ENCODE measurements at places on chromosomes 3 and 15.

DNA sequence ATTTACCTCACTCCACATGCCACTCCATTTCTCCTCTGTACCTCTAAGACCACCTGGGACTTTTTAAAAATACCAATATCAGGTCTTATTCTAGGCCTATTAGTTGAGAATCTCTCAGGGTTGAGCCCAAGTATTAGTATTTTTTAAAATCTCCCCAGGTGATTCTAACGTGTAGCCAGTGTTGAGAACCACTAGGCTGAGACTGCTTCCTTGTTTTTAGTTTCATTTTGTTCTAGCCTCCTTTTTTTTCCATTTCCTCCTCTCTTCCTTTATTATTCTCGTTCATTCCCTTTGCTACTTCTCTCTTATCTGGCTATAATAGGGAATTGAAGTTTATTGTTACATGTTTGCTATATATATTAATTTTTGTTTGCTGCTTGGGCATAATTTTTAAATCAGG, 217.8 kb upstream of the CD96 start:
- peak overlapping the region; percentile 65 for H3K27ac ChIP-seq
- H3K27me3 ChIP-seq: no peaks in the 10 kb centered on the region
- DNase-seq: peak; percentile 1
- H3K4me3 ChIP-seq: peak overlapping the region; percentile 46
- peaks cover 24% of the 10 kb centered on the region for H3K4me1 ChIP-seq
- no peaks in the 10 kb centered on the region for H3K36me3 ChIP-seq

- no peaks in the 10 kb centered on the region for H3K27me3 ChIP-seq
- H3K4me3 ChIP-seq: no peak overlapping the region
- peaks cover 36% of the 10 kb centered on the region for H3K36me3 ChIP-seq
- H3K4me1 ChIP-seq: no peaks in the 10 kb centered on the region
These were observed 22.1 kb downstream of the PARL start for GRCh38 chr3:183862610-183863009.

- H3K27me3 ChIP-seq: peaks cover 51% of the 10 kb centered on the region
- peak overlapping the region; percentile 55 for H3K4me3 ChIP-seq
- peaks cover 24% of the 10 kb centered on the region for H3K4me1 ChIP-seq
- no peak for DNase-seq
- peaks cover 7% of the 10 kb centered on the region for H3K36me3 ChIP-seq
These were observed 1.4 kb upstream of the CAMK2N2 start for GRCh38 chr3:184262764-184263179.

GRCh38 chr15:68404056-68404798, 27.7 kb downstream of the ITGA11 start:
- no peaks in the 10 kb centered on the region for H3K4me1 ChIP-seq
- H3K36me3 ChIP-seq: no peaks in the 10 kb centered on the region
- DNase-seq: no peak
- no peak overlapping the region for H3K27ac ChIP-seq

DNA sequence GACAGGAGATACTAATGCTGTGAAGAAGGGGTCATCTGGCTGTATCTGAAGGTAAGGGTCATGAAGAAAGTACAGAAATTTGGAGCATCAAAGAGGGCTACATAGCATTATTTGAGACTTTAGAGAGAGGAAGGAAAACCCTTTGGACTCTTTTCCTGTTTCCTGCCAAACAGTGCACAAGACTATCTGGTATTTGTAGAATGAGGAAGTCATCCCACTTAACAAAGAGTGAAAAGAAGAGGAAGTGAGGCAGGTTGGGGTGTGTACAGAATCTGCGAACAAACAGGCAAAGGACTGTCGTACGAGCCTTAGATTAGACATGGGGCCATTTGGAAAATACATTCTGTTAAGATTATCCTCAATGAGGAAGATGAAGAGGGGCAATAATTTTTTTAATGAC, 546.8 kb upstream of the EPHA6 start:
- H3K4me3 ChIP-seq: no peak overlapping the region
- H3K27ac ChIP-seq: no peak overlapping the region
- no peaks in the 10 kb centered on the region for H3K4me1 ChIP-seq
- DNase-seq: no peak
- H3K27me3 ChIP-seq: no peaks in the 10 kb centered on the region

- H3K27me3 ChIP-seq: peaks cover 36% of the 10 kb centered on the region
- no peak for DNase-seq
These were observed 9.4 kb upstream of the PCSK6 start for GRCh38 chr15:101498717-101499480.

- peak overlapping the region; percentile 92 for H3K27ac ChIP-seq
- peak overlapping the region; percentile 56 for H3K4me3 ChIP-seq
- peaks cover 9% of the 10 kb centered on the region for H3K27me3 ChIP-seq
- no peaks in the 10 kb centered on the region for H3K36me3 ChIP-seq
- no peak for DNase-seq
These were observed 32.7 kb downstream of the EBLN2 start for GRCh38 chr3:73094129-73094528.

DNA sequence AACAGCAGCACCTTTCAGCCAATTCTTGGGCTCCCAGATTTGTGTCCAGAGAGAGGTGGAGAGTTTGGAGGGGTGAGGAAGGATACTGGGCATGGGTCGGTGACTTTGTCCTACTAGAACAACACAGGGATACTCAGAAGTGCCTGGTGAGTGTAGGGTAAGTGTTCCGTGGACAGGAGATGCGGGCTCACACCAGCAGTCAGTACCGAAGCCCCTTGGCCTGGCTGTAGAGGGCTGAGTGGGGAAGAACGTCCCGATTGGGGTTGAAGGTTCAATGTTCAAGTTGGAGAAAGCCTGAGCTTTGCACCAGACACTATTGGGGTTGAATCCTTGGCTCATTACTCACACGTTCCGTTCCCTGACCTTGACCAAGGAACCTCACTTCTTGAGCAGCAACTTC, 40.8 kb upstream of the SLC6A11 start:
- H3K36me3 ChIP-seq: no peaks in the 10 kb centered on the region
- H3K4me1 ChIP-seq: no peaks in the 10 kb centered on the region
- H3K27ac ChIP-seq: no peak overlapping the region

- H3K4me1 ChIP-seq: peaks cover 31% of the 10 kb centered on the region
- H3K4me3 ChIP-seq: peak overlapping the region; percentile 90
- no peaks in the 10 kb centered on the region for H3K27me3 ChIP-seq
- DNase-seq: no peak
These were observed 609 bp upstream of the TBC1D23 start for GRCh38 chr3:100260081-100260684.

DNA sequence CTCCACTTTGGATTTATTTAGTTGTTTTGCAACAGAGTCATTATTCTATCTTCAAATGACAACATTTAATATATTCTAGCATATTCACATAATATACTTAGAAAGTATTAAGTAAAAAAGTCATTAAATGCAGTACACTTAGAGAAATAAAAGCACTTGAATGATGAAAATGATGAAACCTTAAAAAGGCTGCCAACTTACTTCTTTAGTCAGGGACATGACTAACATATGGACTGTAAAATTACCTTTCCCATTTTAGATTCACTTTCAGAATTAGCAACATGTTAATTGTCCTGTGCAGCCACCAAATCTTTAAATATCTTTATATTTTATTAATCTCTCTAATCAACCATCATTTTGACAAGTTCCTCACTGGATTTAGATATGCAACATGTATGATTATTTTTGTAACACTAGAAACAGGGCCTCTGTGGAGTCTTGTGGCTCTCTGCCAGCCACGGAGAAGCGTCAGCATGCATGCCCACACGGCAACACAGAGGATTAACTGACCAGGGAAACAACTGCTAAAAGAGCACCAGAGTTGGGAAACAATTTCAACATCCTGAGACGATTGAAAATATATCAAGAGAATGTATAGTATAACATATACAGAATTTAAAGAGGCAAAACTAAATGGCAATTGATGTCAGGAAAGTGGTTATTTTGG, 95.7 kb downstream of the ANO10 start:
- peaks cover 9% of the 10 kb centered on the region for H3K36me3 ChIP-seq
- no peaks in the 10 kb centered on the region for H3K4me1 ChIP-seq
- no peak overlapping the region for H3K4me3 ChIP-seq
- DNase-seq: no peak
- H3K27ac ChIP-seq: no peak overlapping the region

DNA sequence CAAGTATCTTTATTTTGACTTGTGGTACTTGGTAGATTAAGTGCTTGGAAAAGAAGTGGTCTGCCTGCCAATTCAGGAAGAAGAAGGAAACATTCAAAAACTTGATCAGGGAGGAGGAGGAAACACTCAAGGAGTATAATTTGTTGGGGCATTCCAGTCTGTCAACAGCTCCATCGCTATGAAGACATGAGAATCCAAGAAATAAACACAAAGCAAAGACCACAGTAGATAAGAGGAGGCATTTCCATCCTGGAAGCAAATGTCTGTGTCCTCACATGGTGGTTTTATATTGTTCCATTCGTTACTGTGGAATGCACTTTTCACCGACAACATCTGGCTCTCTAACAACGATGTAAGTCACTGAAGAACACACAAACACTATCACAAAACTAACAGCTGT, 176.1 kb upstream of the FRMD4B start:
- peaks cover 11% of the 10 kb centered on the region for H3K27me3 ChIP-seq
- no peaks in the 10 kb centered on the region for H3K36me3 ChIP-seq
- DNase-seq: no peak
- no peaks in the 10 kb centered on the region for H3K4me1 ChIP-seq
- H3K4me3 ChIP-seq: no peak overlapping the region

DNA sequence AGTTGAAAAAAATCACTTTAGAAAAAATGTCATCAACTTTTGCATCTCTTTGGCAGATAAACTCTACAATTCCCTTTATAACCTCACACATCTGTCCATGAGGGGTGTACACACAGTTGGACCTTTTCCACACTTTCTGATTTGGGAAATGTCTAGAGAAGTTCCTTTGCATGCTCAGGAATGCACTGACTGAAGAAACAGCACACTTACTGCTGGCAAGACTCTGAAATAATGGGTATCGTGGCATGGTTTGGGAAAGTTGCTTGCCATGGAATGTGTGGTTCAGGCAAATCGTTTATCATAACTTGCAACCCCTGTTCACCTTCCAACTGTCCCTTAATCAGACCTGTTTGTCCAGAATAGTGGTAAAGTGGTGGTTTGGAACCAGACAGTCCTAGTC, 135.3 kb upstream of the TGFBR2 start:
- DNase-seq: no peak
- H3K27ac ChIP-seq: no peak overlapping the region
- no peaks in the 10 kb centered on the region for H3K36me3 ChIP-seq
- peaks cover 31% of the 10 kb centered on the region for H3K4me1 ChIP-seq
- H3K4me3 ChIP-seq: no peak overlapping the region

DNA sequence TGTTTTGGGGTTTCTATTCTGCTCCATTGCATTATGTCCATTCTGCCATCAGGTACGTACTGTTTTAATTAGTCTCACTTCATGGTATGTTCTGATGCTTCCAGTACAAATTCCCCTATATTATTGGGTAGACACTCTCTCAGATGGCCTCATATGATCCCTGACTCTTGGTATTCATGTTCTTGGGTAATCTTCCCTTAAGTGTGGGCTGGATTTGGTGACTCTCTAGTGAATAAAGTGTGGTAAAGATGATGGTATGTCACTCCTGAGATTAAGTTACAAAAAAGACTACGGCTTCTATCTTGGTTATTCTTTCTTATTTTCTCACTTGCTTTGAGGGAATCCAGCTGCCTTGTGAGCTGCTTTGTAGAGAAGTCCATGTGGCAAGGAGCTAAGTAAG, 89.6 kb upstream of the TBC1D5 start:
- no peak overlapping the region for H3K27ac ChIP-seq
- no peak overlapping the region for H3K4me3 ChIP-seq
- no peak for DNase-seq
- H3K4me1 ChIP-seq: no peaks in the 10 kb centered on the region
- no peaks in the 10 kb centered on the region for H3K36me3 ChIP-seq
- H3K27me3 ChIP-seq: no peaks in the 10 kb centered on the region

- H3K27me3 ChIP-seq: peaks cover 33% of the 10 kb centered on the region
- no peak for DNase-seq
- H3K4me1 ChIP-seq: no peaks in the 10 kb centered on the region
- no peak overlapping the region for H3K27ac ChIP-seq
- no peak overlapping the region for H3K4me3 ChIP-seq
These were observed 18.9 kb upstream of the SPTSSB start for GRCh38 chr3:161390200-161390599.

- no peak for DNase-seq
- no peak overlapping the region for H3K4me3 ChIP-seq
- H3K36me3 ChIP-seq: no peaks in the 10 kb centered on the region
- H3K27me3 ChIP-seq: no peaks in the 10 kb centered on the region
These were observed 5.6 kb downstream of the CFAP92 start for GRCh38 chr3:128988286-128988685.

GRCh38 chr3:95226437-95226836, 1163.6 kb downstream of the NSUN3 start:
- no peak overlapping the region for H3K4me3 ChIP-seq
- no peak overlapping the region for H3K27ac ChIP-seq
- no peaks in the 10 kb centered on the region for H3K27me3 ChIP-seq
- H3K36me3 ChIP-seq: no peaks in the 10 kb centered on the region
- DNase-seq: no peak
- H3K4me1 ChIP-seq: no peaks in the 10 kb centered on the region

DNA sequence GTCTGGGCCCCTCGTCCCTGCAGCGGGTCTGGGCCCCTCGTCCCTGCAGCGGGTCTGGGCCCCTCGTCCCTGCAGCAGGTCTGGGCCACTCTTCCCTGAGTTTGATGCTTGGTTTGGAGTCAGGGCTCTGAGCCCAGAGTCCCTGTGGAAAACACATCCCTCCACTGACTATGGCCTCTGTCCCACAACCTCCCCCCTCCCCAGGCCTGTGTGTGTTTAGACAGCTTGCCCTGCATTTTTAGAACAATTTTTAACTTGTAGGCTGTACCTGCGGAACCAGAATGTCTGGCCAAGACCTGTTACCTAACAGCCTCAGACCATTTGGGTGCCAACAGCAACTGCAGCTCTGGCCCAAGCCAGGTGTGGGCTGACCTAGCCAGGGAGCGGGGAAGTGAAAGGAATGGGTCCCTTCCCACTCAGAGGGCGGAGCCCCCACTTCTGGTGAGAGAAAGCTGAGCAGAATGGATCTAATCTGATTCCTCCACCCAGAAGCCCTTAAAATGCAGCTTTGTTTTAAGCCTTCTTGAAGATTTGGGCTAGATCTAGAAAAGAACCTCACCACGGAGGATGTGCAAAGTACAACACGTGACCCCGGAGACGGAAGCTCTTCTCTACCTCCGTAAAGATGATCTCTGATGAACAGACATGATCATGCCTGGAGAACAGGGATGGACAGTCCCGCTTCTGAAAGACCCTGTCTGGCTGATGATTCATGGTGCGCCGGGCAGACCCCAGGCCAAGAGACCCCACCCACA, 60.5 kb upstream of the TFRC start:
- DNase-seq: no peak
- H3K4me3 ChIP-seq: peak overlapping the region; percentile 41
- H3K4me1 ChIP-seq: peaks cover 41% of the 10 kb centered on the region
- H3K36me3 ChIP-seq: no peaks in the 10 kb centered on the region
- no peak overlapping the region for H3K27ac ChIP-seq
- no peaks in the 10 kb centered on the region for H3K27me3 ChIP-seq

DNA sequence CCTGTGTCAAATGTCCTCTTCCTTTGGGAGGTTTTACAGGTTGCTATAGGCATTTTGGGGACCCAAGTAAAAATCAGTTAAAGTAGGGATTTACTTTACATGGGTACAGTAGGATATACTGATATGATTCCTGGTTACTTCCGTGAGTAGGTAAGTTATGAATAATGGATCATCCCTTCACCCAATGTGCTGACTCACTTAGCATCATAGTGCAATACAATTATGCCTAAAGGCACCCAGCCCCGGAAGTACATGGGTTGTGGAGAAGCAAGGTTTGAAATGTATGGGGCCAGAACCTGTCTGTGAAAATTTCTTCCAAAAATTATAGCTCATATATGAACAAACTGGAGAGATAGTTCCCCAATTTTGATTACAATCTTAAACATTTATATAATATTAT, 64.0 kb downstream of the GLB1 start:
- H3K27ac ChIP-seq: no peak overlapping the region
- DNase-seq: no peak
- H3K4me3 ChIP-seq: no peak overlapping the region

GRCh38 chr3:10757821-10758130, 58.3 kb upstream of the SLC6A11 start:
- H3K27me3 ChIP-seq: peaks cover 44% of the 10 kb centered on the region
- no peaks in the 10 kb centered on the region for H3K36me3 ChIP-seq
- no peak for DNase-seq
- H3K27ac ChIP-seq: no peak overlapping the region
